ENCODE measurements at places on chromosomes 11 and 22. TPM values are rescaled to one million over a fixed set of nuclear protein-coding genes. Genes with fewer than 3 reads are reported as not detected.

TENM4 gene
- total RNA-seq, result 4.2 TPM

ROM1 gene
- 1.7 TPM for total RNA-seq

CD3G gene
- not detected for total RNA-seq

GPR83 gene
- total RNA-seq, result 0.07 TPM

OR52N2 gene
- total RNA-seq, result not detected

ROBO4 gene
- total RNA-seq, result not detected

OR5M8 gene
- not detected for total RNA-seq

HEPN1 gene
- total RNA-seq, result not detected

POU2F3 gene
- 0.49 TPM for total RNA-seq
